ENCODE measurements at places on chromosomes 5 and 9.
A peak's percentile ranks its signal among the peaks of the same experiment; 100 is the strongest.

DNA sequence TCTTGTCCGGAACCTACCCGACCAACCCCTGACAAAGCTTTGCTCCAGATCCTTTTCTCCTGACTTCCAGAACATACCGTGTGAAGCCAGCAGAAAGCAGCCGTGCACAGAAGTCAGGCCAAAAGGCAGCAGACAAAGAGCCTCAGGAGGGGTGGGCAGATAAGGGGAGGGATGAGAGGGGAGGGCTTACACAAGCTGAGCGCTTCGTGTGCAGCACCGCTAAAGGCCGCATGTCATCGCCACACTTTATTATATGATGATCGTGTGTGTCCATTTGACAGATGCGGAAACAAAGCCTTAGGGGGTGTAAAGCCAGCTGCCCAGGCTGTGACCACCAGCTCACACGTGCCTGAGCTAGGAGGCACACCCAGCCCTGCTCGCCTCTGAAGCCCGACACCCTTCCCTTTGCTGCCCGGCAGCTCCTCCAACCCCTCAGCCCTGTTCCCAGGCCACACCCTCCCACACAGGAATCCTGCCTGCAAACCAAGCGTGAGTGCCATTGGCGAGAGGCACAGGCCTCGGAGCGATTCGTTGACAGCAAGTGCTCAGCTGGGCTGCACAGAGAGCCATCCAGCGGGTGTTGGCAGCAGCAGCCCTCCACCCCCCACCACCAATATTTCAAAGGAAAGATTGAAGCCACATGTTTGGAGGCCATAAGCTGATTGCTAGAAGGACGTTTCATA, 170.5 kb upstream of the SMIM23 start:
- no peak for DNase-seq

- no peak for DNase-seq
Observed at GRCh38 chr5:93246090-93246855, 334.7 kb downstream of the NR2F1-AS1 start.

- DNase-seq, result no peak
Observed at GRCh38 chr9:80701061-80701460, 988.3 kb downstream of the TLE1 start.

GRCh38 chr5:171924493-171925122, 81.8 kb downstream of the FBXW11 start:
- no peak for DNase-seq

- DNase-seq, result no peak
Observed at GRCh38 chr9:14451949-14452348, 138.0 kb upstream of the NFIB start.

DNA sequence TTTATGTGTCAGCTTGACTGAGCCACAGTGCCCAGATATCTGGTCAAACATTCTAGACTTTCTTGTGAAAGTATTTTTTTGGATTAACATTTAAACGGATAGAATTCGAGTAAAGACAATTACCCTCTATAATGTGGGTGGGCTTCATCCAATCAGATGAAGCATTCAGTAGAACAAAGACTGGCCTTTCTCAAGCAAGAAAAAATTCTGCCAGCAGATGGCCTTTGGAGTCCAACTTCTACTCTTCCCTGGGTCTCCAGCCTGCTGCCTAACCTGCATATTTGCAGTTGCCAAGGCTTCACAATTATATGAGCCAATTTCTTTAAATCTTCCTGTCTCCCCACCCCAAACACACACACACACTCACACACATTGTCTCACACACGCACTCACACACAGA, 86.4 kb downstream of the MED10 start:
- DNase-seq, result peak; percentile 65

DNA sequence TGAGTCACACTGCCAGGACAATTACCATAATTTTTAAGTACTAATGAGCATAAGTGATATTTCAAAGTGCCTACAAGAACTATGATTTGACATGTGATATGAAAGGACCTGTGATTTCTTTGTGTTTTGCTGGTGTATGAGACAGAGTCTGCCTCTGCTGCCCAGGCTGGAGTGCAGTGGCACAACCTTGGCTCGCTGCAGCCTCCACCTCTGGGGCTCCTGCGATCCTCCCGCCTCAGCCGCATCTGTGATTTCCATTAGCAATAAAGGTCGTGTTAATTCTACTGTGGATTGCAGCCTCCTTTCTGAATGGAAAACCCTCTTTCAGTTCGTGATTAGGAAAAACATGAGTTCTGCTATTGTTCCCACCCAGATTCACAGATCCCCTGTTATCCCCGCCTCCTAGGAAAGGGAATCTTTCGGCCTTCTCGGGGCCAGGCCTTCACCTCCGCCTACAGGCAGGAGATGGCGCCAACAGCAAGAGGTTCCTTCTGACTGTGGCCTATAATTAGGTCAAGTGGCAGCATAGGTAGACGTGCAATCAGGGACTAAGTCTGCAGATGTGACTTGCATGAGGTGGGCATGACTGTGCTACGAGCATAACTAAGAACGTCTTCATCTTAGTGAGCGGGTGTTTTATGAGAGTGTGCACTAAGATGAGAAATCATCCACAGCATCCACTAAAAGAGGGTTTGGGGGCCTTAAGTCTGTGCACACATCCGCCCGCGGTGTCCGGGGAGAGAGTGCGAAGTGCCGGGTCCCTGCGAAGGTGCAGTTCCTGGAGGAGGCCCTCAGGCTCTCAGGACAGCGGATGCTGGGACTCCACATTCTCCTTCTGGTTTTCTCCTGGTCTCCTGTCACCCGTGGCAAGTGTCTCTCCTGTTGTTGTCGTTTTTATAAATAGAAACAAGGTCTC, 23.1 kb downstream of the TRIM7 start:
- peak; percentile 87 for DNase-seq

DNA sequence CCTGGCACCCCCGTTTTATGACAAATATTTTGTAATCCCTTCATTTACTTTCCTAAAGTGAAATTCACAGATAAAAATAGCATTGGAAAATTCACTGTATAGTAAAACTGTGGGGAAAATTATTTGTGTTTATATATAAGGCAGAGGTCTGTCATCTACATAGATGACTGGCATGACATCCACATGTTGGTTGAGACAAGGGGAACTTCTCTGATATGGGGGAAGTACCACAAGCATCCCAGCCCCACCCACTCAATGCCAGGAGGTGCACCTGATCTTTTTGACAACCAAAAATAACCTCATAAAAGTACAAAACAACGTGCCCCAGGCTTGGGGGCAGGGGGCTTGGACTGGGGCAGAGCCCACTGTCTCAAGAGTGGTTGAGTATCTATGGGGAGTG, 6.3 kb upstream of the TDRD7 start:
- no peak for DNase-seq
